ENCODE measurements at places on chromosomes 2 and 18.

- DNase-seq = no peak
These were observed 23.4 kb downstream of the EIF4E2 start for GRCh38 chr2:232573771-232574435.

- no peak for DNase-seq
These were observed 6.0 kb upstream of the ASAP2 start for GRCh38 chr2:9200633-9201015.

- no peak for DNase-seq
These were observed 198.7 kb downstream of the PTGR3 start for GRCh38 chr18:75010278-75010677.

DNA sequence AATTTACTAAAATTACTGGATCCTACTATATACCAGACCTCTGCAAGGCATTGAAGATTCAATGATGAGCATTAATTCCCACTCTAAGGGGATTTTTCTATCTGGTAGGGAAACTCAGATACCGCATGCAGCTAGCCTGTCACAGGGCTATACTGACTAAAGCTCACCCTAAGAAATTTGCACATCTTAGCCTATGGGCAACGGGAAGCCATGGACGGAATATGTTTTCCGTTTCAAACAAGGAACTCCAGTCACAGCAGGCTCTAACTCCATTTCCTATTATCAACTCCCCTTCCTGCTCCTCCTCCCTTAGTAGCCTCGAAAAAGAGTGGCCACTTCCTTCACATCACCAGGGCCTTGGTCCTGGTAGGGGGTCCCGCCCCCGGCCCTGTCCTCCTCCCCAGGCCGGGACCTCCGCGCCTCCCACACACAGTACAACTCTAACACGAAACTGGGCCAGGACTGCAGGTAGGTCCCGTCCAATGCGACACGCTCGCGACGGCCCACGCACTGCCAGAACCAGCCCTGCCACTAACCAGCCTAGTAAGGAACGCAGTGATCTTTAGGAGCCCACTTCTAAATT, 659 bp upstream of the COX5B start:
- DNase-seq = peak; percentile 53

- no peak for DNase-seq
These were observed 20.6 kb downstream of the CHN1 start for GRCh38 chr2:174984561-174984960.

- DNase-seq = no peak
These were observed 212.3 kb upstream of the TRIB2 start for GRCh38 chr2:12504443-12504842.

DNA sequence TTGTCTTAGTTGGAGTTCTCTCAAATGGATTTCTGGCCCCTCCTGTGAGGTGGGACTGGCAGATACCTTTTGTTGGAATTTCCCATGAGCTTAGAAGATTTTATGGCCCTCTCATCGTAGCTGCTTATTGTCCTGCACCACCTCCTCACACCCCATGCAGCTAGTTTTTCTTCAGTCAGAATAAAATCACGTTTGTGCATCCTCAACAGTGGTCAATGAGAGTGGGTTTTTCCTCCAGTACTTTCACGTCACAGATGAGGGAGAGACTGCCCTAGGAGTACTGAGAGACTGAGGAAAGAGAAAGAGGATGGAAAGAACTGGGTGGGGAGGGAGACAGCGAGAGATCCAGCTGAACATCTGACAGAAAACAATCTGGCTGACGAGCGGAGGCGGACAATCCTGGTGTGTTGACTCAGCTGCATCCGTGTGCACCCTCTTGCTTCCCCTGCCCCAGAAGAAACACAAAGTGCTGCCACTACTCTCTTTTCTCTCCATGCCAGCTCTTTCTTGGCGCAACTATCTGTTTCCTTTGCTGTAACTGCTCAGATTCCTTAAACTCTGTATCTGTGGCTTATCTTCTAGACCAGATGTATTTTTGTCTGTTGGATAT, 7.4 kb downstream of the RAPGEF4 start:
- no peak for DNase-seq

GRCh38 chr2:3430740-3431490, 51.4 kb downstream of the TRAPPC12 start:
- no peak for DNase-seq

DNA sequence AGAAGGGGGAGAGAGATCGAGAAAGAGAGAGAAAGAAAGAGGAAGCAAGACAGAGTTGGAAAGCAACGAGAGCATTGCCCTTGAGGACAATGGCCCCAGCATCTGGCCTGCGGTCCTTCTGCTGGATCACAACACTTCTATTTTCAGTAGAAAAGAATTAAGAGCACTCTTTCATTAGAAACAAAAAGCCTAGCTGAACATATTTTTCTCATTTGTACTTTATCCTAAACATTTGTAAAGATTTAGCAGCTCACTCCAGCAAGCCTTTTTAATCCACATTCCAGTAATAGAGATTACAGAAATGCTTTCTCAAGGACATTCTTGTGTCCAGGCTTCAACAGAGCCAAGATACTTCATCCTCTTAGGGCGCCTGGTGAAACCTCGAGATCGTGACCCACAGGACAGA, 31.6 kb upstream of the AFF3 start:
- DNase-seq = no peak

GRCh38 chr18:57891707-57892391, 88.7 kb upstream of the ATP8B1 start:
- no peak for DNase-seq

- no peak for DNase-seq
These were observed 181.1 kb downstream of the NEDD4L start for GRCh38 chr18:58225101-58225500.

GRCh38 chr18:79512461-79513380, 117.0 kb downstream of the NFATC1 start:
- no peak for DNase-seq

- no peak for DNase-seq
These were observed 303.3 kb downstream of the GBX2 start for GRCh38 chr2:235864733-235865515.

- no peak for DNase-seq
These were observed 1.2 kb downstream of the RAPH1 start for GRCh38 chr2:203533676-203534591.

DNA sequence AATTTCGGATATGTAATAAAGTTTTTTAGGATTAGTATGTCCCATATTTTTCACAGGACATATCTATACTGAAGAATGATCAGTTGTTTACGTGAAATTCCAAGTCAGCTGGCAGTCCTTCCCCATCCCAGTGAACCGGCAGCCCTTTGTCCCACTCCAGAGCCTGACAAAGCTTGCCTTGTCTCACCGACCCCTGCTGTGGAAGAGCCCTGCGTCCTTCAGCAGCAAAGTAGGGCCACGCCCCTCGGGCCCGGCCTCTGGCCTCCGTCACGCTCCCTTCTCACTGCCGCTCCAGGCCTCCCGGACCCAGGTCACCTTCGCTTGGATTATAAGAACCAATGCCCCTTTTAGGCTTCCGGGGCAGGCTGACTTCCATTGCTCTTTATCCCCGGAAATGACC, 89.8 kb upstream of the TGIF1 start:
- no peak for DNase-seq

- peak; percentile 45 for DNase-seq
These were observed 68.5 kb downstream of the COPS8 start for GRCh38 chr2:237154082-237154638.

- DNase-seq = no peak
These were observed 199.4 kb downstream of the CYRIA start for GRCh38 chr2:16466133-16466820.

DNA sequence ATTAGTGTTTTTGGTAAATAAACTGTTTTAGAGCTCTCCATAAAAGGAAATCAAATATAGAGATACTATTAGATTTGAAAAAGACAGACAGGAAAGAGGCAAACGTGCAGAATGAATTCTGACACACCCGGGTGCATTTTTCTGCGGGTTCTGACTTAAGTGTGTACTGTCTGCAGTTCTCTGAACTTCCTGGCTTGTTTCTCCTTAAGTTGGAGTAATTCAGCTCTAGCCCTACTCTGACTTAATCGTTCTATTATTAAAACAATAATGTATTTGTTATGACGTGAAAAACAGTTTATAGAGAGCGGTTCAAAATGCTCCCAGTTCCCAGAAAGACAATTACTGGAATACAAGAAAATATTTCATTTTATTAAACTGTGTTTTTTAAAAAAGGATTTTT, 305.9 kb downstream of the ARHGAP15 start:
- DNase-seq = no peak

DNA sequence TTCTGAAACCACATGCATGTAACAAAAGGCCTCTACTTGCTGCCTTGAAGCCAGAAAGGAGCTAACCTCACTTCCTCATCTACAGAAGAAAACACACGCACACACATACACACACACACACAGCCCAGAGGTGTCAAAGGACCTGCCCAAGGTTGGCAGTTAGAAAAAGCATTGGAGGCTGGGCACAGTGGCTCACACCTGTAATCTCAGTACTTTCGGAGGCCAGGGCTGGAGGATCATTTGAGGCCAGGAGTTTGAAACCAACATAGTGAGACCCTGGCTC, 125.9 kb upstream of the RNF152 start:
- no peak for DNase-seq

DNA sequence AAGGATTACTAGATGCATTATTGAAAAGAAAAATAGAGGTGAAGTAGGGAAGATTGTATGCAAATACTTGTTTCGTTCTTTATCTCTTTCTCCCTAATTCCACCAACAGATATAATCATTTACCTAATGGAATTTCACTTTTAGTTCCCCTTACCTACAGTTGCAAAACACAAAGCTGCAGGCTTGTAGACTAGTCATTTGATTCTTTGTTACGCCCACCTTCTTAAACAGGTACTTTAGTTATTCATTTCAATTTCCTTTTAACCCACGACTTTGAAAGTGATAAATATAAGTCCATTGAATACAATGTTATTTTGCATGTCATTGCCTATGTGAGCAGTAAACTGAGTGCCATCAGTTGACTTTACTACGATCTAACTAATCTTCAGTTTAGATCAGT, 3.9 kb upstream of the HRH4 start:
- DNase-seq = no peak

DNA sequence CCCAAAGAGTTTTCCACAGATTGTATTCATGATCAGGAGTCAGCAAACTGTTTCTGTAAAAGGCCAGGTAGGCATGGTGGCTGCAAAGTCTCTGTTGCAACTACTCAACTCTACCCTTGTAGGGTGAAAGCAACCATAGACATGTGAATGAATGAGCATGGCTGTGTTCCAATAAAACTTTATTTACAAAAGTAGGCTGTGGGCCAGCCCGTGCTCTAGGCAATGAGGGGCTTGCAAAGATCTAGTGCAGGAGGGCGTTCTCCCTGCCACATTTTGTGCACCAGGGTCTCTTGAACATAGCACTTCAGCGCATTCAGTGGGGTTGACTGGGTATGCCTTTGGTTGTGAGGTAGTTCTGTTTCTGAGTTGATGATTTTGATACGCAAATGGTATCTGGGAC, 85.8 kb downstream of the ST6GAL2 start:
- DNase-seq = no peak

DNA sequence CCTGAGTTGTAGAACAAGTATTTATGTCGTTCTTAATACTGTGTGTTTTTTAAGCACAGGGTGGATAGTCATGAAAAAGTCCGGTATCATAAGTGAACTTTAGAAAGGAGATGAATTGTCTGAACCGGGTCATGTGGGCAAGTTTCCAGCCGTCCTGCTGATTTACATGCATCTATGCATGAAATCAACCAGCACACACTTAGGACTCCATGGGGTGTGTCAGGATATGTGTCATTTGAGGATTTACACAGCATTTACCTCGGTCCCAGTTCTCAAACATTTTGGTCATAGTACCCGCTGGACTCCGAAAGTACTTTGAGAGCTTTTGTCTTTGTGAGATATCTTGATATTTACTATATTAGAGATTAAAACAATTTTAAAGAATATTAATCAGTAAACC, 47.5 kb upstream of the TWSG1 start:
- no peak for DNase-seq

DNA sequence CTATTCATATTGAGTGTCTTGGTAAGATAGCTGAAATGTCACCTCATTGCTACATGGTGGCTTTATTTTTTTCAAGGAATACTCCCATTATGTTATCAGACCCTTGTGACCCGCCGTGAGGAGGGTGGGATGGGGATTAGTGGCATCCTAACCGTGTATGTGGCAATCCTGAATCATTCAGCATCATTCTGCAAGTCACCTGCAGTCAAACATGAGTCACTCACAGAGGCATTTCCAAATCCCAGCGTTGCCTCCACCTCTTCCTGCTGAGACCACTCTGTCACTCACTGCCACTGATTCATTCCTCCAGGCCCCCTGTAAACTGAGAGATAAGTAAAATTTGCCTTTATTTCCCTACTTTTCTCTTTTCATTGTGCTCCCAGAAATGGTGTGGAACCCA, 307.4 kb upstream of the KLHL29 start:
- DNase-seq = no peak

GRCh38 chr2:144010096-144010836, 509.7 kb downstream of the ZEB2 start:
- no peak for DNase-seq

- no peak for DNase-seq
These were observed 612.9 kb upstream of the POU3F3 start for GRCh38 chr2:104240984-104241383.

- DNase-seq = peak; percentile 55
These were observed 23.7 kb downstream of the TMEM127 start for GRCh38 chr2:96241900-96242611.

DNA sequence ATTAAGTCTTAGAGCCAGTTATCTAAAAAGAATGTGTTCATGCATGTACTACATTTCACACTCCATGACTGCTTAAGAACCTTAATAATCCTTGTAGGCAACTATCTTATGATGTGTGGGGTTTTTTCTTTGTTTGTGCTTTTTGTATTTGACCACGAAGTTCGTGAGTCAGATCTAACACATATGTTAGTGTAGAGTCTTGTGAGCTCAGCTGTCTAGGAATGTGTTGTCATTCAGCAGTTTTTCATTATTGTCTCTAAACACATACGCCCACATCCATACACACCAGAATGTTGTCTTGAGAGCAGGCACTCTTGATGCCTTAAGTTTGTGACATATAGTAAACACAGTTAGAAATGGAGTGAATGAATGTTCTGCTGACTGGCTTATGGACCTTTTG, 38.4 kb downstream of the CAB39 start:
- DNase-seq = no peak

DNA sequence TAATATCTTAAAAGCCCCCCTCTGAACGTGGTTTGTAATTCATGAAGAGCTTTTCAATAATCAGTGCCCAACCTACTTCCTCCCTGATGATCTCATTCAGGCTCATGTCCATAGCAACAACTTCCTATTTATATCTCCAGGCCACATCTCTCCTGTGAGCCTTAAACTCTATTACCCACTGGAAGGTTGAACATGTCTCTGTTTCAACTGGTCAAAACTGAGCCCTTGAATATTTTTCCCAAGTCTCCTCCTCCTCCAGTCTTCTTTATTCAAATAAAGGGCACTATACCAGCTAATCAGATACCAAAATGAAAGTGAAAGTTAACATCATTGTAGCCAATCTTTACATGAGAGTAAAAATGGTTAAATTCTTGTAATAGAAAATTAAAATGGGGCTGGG, 63.7 kb upstream of the ITGA4 start:
- DNase-seq = peak; percentile 47
